ENCODE measurements at places on chromosomes 1 and 21.

GRCh38 chr1:236425031-236425663 lies 31.1 kb downstream of the EDARADD start:
- no peak for DNase-seq

- DNase-seq = no peak
Measured at GRCh38 chr21:14366998-14367397, 15.9 kb downstream of the HSPA13 start.

- peak; percentile 56 for DNase-seq
Measured at GRCh38 chr1:107529511-107530149, 388.8 kb downstream of the NTNG1 start.

DNA sequence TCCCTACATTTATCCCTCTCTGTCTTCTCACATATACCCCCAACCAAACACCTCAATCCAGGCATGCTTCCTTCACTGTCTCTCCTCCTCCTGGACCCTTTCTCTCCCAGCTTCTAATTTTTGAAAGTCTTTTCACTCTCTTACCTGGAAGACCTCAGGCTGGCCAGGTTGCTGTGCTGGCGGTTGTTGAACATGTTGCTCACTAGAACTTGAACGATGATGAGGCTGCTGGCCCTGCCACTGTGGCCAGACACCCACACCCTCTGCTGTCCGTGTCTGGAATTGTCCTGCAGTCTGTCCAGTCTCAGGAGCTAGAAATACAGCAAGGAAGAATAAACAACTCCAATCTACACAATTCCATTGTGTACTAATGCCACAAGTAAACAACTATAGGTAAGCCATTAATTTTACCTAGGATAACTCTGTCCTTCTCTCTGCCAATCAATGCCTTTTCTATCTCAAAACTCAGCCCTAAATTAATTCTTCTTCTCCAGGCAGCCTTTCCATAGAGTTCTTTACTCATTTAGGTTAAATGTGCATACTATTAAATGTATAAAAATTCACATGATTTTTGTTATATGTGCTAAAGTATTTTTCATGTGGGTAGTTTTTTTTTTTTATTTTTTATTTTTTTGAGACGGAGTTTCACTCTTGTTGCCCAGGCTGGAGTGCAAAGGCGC lies 5.1 kb upstream of the CTSK start:
- DNase-seq = peak; percentile 49

DNA sequence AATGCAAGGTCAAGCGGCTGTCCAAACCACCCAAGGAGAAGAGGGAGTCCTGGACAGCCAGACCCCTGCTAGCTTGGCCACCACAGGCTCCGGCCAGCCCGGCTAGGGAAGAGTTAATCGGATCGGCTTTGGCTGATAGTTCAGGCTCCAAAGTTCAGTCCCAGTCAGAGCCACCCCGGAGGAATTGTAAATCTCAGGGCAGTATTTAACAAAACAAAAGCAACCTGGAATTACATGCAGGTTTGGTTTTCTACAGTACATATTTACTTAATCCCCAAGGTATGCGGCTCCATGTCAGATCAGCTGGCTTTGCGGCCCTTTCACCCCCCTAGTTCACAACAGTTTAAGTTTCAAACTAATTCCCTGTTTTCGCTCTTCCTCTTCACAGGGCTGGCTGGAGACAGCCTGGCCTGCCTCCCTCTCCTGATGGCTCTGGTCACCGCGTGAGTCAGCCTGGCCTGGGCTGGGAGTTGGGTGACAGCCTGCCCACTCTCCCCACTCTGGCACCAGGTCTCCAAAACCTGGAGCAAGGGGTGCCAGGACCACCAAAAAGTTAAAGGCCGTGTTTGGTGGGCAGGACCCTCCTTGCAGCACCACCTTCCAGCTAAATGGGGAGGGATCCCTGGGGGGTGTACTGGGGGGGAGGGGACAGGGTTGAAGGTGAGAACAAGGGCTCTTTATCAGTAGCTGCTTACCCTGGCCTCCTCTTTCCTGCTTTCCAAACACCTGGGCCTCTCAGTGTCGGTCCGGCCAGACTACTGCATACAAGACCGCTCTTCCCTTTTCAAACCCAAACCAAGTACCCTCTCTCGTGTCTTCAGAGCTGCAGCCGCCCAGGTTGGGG lies 1.9 kb downstream of the DHRS3 start:
- peak; percentile 25 for DNase-seq

GRCh38 chr1:163142152-163142551 lies 60.6 kb downstream of the RGS5 start:
- no peak for DNase-seq

DNA sequence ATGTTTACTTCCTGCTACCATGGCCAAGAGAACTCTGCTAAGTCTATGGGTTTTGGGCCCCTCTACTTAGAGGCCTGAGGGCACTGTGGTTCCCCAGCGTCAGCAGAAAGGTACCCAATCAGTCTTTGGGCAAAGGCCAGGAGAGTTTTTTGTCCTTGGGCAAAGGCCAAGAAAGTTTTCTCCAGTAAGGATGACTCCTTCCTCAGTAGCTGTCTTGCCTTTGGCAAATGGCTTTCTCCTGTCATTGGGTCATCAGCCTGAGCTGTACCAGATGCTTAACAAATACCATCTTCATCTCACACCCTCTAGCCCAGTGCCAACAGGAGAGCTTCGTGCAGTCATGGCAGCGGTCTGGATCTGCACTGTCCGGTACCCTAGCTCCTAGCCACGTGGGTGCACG lies 199.3 kb upstream of the TMEM51 start:
- DNase-seq = no peak

DNA sequence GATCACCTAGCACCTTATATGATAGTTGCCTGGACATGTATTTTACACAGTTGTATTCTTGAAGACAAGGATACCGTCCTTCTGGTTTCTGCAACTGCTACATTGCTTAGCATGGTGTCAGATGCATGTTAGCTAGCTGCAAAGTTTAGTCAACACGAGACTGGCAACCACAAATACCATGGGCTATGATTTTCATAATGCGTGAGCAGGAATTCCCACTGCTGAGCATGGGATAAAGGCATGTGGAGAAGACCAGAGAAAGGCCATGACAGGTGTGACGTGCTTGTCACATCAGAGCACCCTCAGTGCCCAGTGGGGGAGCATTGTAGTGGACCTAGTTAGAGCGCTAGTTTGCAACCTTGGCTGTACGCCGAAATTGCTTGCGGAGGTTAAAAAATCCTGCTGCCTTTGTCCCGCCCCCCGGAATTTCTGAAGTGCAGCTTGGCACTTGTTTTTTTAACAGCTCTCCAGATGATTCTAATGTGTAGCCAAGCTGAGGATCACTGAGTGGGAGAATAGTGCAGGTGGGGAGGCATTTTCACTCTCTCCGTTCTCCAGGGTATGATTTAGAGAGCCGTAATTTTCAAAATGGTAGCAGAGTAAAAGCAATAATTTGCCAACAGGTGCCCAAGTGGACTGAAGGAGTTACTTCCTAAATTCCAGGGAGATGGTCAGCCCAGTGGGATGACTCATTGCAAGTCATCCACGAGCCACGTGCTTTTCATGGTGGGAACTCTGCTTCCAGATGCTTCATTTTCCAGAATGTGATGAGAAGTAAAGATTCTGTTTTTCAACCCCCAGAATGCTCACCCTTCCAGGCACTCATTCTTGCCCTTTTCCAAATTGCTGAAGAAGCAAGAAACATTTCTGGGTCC lies 81.0 kb downstream of the CNIH3 start:
- DNase-seq = no peak

DNA sequence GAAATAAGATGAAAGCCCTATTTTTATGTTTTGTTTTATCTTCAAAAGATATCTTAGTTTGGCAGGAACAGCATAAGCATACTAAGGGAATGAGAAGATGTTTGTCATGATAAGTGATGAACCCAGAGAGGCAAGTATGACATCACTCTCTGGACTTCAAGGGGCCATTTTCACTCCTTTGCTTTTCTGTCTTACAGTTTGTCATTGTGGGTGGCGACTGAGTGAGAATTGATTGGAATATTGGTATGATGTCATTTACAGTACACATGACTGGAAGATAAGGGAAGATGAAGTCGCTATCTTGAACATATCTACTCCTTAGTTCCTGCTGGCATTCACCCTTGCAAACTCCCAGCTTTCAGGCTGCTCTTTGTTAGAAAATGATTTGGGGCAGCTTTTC lies 258.1 kb upstream of the RAB4A start:
- no peak for DNase-seq

GRCh38 chr1:58047265-58047858 lies 499.2 kb downstream of the OMA1 start:
- DNase-seq = peak; percentile 12

DNA sequence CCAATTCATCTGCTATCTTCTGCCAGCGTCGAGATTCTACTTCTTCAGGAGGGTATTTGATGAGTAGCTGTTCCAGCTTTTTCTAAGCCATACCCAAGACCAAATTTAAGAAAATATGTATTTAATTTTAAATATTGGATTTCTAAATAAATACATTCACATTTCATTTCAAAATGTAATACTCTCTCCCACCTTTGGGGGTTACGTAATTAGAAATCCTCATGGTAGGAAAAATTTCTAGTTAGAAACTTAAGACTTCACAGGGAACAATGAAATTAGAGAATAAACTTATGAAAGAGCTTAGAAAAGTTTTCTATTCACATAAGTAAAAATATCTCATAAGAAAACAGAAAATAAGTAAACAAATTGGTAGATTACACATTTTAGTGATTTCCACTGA lies 102.9 kb downstream of the ZZZ3 start:
- no peak for DNase-seq

GRCh38 chr1:18452550-18452949 lies 28.2 kb upstream of the KLHDC7A start:
- DNase-seq = peak; percentile 33

DNA sequence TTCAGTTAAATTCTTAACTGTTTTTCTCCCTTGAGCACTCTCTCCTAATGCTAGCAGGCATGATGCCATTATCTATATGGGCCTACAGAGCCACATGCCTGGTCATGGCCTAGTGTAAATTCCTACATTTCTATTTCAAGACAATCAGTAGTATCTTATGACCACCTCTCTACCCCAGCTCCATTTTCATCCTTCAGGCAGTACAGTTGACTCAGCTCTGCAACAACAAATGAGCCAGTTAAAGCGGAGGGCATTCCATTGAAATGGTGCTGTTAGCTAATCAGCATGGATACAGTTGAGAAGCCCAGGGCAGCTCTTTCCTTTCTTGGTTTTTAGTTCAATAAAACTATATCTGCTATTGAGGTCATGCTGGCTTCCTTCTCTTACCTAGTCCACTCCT lies 150.0 kb downstream of the PPP1R12B start:
- no peak for DNase-seq

DNA sequence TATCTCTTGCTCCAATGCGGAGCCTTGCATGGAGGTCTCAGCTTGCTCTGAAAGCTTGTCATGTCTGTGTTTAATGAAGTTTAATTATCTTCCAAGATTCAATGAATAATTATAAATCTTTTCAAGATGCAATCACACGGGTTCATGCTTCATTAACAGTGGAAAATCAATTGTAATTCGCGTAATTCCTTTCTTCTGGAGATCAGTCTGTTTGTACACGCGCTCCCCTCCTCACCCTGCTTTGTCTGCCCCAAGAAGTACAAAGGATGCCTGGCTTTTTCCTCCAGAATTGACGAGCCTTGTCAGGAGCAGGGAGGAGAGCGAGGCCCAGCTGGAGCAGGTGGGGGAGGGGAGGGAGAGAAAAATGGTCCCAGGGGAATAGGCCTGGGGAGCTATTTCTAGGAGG lies 65.0 kb upstream of the DISP3 start:
- DNase-seq = no peak

GRCh38 chr1:62962901-62963776 lies 179.2 kb downstream of the ATG4C start:
- DNase-seq = peak; percentile 8

DNA sequence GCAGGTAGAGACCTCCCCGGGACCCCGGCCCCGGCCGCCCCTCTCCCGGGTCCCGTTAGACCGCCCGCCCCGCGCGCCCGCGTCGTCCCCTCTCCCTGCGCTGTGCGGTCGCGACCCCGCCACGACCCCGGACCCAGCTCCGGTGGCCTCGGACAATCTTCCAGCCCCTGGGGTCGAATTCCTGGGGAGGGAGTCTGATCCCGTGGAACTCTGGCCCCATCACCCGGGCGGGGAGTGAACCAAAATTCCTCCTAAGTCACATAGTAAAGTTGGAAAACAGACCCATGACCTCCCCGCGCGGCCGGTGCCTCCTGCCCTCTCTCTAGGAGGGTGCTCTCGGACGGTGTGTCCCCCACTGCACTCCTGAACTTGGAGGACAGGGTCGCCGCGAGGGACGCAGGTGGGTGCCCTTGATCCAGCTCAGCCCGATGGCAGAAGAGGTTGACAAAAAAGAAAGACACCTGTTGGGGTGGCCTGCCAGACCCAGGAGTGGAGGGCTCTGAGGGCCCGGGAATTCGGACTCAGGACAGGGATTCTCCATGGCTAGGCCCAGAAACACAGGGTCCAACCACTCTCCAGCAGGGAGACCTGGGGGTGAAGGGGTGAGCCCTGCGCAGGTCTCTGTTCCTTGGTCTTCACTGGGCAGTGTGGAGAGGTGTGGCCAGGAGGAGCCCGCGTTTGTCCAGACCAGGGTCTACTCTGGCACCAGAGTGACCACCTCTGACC lies 451 bp downstream of the ADAMTSL4 start:
- no peak for DNase-seq

- DNase-seq = no peak
Measured at GRCh38 chr1:163668472-163668871, 346.7 kb downstream of the NUF2 start.

DNA sequence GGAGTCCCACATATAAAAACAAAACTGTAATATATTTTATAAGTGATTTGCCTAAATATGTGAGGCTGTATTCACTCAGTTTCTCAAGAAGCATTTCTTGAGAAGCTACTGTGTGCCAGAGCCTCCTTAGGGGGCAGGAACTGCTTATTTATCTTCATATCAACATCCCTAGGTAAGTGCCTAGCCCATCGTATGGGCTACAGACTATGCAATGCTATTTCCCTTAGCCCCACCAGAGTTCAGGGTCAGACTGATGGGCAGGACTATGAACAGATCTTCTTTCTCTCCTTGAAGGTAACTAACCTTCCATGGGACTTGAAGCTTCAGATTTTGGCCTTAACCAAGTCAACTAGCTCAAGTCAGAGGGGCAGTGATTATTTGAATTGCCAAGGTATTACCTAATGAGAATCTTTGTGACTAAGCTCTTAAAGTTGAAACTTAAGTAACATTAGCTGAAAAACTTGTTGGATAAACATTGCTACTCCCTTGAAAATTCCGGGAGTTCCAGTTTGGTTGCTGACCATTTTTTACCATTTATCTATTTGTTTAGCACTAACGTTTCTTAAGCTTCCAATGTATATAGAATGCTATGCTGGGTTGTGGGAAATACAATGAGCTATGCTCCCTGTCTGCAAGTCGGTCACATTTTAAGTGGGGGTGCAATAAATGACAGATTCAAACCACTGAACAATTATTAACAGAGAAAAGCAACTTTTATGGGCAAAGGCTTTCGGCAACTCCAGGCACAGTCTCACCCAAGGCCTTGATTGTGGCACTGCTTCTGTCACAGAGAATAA lies 85.2 kb downstream of the GPR88 start:
- DNase-seq = no peak

DNA sequence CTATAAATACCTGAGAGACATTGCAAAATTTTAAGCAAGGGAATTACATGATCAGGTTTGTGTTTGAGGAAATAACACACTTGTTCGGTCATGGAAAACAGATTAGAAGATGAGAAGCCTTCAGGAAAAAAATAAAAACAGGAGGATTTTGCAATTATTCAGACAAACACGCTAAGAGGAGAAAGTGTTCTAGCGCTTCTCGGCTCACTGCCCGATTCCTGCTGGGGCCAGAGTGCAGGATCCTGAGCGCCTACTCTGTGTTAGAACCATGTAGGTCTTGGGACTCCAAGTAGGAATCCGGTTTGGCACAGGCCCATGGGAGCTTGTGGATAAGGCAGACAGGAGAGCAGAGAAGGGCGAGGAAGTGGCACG lies 8.1 kb upstream of the PRELP start:
- no peak for DNase-seq

Data from cerebellar cortex (tissue), 1 donor.